DMS79 (cell line): ENCODE measurements at places on chromosomes 7 and 10.

GRCh38 chr7:43119371-43120075 is 7.1 kb downstream of the HECW1 start:
- DNase-seq: no peak

DNA sequence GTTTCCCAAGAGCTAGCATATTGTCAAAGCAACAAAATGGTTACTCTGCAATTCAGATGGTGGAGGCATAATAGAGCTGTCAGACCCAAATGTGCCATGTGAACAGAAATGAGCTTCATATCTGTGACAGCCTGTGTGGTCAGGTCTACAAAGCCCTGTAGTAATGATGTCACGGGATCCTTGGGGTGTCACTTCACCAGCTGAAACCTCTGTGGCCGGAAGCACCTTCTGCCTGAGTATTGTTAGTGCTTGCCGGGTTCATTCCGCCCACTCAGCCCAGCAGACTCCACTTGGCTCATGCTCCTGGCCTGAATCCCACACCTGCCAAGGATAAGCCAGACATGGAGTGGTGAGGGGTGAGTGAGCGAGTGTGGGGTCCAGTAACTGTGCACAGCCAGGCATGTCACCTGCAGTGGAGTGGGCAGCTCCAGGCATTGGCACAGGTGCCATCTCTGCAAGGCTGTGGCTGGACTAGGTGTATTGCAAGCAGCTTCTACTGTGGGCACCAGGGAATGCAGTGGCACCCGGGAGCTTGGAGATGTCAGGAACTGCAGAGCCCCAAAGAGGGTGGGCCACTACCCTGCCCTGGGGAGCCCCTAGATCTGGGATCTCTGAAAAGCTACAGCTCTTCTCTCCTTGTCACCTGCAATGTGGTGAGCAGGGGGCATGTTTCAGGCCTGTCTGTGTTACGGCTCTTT is 341.9 kb upstream of the CHRM2 start:
- DNase-seq: no peak

DNA sequence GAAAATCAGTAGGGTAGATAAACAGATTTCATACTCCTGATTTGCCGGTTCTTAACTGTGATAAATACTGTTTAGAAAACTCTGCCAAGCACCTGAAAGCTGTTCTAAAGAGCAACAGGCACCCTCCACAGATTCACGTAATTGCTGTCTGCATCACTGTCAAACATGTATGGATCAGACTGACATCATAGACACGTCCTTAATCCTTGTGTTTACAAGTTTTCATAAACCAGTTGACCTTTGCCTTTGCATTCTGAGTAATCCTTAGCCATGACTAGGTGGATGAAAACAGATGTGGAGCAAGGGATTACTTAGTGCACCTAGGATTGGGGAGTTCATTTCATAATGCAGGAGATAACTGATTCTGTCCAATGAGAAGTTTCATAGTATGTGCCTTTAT is 41.6 kb downstream of the SLC39A12 start:
- DNase-seq: no peak

DNA sequence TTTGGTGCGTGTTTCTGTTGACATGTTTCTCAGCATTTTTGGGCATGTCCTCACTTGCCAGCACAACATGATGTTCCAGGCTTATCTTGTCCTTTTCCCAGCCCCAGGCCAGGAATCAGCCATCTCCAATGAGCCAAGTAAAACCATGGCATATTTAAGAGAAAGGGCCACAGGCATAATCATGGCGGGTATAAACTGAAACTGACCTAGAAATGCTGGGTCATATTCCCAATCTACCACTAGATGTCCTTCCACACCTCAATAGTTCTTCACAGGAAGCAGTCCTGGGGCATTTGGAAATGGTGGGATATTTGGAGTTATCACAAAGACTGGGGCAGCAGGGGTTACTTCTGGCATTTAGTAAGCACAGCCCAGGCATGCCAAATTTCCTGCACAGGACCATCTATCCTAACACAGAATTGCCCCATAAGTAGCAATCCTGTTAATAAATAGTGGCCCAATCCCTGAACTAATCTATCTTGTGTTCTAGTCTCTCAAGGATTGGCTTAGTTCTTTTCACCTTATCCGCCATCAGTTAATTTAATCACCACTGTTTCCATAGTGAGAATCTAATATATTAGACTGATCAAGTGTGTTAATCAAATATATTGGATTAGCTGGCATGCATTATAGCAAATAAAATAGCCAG is 101.6 kb downstream of the NPSR1 start:
- DNase-seq: no peak

DNA sequence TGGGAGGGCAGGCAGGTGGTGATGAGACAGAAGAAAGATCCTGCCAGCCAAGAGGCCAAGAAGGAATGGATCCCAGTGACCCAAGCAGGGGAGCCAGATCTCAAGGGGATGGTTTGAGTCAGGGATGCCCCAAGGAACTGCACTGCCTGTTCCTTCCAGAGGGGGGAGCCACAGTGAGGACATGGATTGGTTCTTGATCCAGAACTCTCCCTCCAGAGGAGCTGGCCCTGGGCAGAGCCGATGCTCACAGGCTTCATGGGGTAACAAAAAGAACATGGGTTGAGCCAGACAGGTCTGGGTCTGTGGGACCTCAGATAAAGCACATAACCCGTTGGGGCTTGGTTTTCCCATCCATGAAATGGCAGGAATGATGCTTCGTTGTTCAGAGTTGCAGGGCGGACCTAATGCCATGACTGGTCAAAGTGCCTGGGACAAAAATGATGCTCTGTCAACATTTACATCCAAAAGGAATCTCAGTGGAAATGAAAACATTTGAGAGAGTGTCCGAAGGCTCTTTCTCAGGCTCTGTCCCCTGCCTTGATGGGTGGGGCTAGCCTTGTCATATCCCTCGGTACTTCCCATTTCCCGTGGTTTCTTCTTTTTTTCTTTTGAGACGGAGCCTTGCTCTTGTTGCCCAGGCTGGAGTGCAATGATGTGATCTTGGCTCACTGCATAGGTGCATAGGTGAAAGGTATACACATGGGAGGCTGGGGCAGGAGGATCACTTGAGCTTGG is 4.7 kb upstream of the DENND2A start:
- DNase-seq: no peak

DNA sequence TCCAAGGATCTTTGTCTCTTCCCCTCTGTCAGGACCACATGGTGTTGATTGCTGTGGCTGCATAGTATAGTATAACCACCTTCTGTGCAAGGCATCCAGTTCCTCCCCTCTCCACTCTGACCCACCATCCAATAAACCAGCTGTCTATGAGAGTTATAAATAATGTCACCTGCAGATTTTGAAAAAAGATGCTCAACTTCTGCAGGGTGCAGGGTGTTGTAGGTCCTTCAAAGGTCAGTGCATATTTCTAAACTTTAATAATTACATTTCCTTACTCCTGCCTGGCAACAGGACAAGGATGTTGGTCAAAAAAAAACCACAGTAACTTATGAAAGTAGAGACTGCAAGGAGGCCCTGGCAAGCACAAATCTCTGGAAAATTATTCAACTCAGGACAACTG is 166.2 kb downstream of the PKD1L1 start:
- no peak for DNase-seq
